A172 (cell line): ENCODE measurements at places on chromosomes 6 and 20.

DNA sequence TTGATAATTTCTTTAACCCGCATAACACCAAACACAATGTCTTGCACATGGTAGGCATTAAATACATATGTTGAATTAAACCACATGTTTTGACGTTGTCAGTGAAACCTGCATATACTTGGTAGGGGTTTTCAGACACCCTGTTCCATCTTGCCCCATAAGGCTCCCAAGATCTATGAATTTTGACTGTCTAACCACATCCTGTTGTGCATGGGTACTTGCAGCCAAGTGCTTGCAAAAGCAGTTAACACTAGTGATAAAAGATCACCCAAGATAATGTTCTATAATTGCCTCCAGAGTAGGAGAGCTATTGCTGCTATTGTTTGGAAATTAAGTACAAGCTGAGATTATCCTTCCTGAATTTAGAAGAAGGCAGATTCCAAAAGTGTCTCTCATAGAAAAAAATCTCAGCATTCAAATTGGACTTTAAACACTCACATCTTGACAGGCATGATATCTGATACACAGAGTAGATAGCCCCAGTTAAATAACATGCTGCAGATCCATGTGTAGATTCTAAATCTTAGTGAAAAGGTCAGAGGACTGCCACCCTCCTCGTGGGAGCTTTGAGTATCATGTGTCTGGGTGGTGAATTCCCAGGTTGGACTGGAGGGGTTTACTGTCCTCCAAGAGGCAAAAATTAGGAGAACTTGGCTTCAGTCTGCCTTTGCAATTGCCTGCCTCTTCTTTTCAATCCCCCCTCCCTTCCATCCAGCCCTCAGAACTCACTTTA lies 25.8 kb upstream of the CCN6 start:
- peak; percentile 33 for DNase-seq

GRCh38 chr6:39342692-39343395 lies 20.3 kb upstream of the KCNK16 start:
- DNase-seq: no peak

DNA sequence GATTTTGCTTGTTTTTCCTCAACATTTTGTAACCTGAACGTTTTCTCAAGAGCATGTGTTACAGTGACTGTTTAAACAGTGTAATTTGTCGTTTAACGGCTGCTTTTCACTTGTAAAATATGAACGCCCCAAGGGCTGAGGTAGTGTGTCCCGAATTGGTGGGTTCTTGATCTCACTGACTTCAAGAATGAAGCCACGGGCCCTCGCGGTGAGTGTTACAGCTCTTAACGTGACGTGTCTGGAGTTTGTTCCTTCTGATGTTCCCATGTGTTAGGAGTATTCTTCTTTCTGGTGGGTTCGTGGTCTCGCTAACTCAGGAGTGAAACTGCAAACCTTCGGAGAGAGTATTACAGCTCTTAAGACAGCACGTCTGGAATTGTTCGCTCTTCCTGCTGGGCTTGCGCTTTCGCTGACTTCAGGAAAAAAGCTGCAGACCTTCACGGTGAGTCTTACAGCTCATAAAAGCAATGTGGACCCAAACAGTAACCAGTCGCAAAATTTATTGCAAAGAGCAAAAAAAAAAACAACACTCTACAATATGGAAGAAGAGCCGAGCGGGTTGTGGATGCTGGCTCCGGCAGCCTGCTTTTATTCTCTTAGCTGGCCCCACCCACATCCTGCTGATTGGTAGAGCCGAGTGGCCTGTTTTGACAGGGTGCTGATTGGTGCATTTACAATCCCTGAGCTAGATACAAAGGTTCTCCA lies 25.1 kb upstream of the TRIM27 start:
- DNase-seq: no peak

- peak; percentile 38 for DNase-seq
These were observed 159.9 kb upstream of the TOP1 start for GRCh38 chr20:40868551-40869217.

DNA sequence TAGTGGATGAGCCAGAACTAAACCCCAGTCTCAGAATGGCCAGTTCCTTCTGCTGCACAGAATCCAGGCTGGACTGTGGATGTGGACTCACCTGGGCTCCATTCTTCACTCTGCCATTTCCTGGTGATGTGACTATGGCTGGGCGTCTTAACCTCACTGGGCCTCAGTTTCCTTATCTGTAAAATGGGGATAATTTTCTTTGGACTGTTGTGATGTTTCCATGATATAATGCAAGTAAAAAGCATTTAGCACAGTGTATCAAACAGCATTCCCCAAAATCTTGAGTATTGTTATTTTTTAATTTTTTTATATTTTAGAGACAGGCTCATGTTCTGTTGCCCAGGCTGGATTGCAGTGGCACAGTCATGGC lies 5.9 kb upstream of the IP6K3 start:
- DNase-seq: no peak

DNA sequence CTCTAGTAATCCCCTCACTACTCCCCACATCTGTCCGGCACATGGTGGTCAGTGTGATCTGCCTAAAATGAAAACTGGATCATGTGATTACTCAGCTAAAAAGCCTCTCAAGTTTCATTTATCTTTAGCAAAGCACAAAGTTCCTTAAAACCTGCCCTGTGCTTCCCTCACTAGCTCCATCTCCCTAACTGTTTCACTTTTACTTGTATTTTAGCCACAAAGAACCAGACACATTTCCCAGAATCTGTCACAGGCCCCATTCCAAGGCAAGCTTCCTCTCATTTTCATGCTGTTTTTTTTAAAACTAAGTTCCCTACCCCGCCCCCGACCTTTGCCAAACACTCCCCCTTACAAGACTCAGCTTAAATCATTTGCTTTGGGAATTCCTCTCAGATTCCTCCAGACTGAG lies 8.9 kb upstream of the IGF2R start:
- no peak for DNase-seq

- DNase-seq: no peak
These were observed 35.6 kb upstream of the TGM3 start for GRCh38 chr20:2260250-2260649.

- peak; percentile 23 for DNase-seq
These were observed 1.2 kb downstream of the NANP start for GRCh38 chr20:25622450-25623224.

DNA sequence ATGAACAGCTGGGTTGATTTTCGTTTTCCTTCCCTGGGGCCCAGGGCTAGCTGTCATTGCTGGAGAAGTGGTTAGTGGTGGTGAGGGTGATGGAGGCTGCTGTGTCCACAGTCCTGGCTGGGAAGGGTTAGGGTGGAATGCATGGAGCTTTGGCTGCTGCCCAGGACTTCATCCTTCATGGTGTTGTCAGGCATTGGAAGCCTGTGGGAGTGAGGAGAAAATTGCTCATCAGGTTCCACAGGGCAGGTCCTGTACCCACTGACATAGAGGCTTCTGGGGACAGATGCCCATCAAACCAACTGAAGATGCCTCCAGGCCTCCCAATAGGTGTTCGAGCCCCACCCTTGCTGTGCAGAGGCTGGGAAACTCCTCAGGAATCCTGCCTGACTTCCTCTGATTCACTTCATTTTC lies 262.4 kb upstream of the SUPT3H start:
- DNase-seq: no peak

DNA sequence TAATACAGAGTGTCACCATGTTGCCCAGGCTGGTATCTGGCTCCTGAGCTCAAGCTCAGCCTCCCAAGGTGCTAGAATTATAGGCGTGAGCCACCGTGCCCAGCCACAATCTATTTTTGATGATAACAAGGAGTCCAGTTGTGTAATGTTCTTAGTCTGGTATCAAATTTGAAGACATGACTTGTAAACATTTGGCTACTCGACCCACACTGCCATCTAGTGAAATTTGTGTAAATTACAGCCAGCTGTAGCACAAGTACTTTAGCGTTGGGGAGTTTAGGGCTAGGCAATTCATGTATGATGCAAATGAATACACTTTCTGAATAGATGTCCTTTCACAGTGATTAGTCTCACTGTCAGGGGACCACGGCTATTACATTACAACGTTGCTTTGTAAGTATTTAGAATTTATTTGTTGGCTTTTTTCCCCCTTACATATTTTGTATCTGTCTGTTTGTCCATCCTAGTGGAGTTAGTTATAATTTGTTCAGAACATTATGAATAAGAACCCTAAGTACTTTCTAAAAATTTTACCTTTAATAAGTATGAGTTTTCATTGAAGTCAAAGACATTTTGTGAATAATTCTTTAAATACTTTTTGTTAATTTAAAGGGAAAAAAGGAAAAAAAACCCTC lies 139.7 kb downstream of the PRDM13 start:
- peak; percentile 65 for DNase-seq

DNA sequence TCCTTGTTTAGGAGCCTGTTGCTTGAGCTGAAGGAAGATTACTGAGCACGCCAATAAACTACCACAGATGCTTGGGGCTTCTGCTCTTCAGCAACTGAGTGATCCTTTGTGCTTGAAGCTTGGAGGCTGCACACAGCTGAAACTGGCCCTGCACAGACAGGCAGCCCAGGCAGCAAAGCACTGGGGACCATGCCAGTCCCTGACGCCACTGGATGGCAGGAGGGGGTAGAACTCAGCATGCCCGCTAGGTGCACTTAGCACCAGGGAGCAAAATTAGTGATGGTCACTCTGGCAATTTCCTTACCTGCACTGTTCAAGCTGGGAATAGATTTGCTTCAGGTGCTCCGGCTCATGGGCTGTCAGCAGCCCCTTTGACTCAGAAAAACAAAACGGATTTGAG lies 91.5 kb downstream of the FAM50B start:
- no peak for DNase-seq

DNA sequence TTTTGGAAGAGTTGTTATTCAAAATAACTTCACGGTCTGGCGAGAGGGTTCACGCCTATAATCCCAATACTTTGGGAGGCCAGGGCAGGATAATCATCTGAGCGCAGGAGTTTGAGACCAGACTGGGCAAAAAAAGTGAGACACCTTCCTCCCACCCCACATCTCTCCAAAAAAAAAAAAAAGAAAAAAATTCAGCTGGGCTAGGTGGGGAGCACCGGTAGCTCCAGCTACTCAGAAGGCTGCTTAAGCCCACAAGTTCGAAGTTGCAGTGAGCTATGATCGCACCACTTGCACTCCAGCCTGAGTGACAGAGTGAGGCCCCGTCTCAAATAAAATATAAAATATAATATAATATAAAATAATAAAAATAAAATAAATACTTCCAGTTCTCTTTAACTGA lies 10.4 kb downstream of the OR2B2 start:
- DNase-seq: peak; percentile 8

GRCh38 chr6:87660226-87660911 lies 41.7 kb downstream of the AKIRIN2 start:
- peak; percentile 35 for DNase-seq

- no peak for DNase-seq
These were observed 195.8 kb upstream of the FUT9 start for GRCh38 chr6:95819939-95820338.

- DNase-seq: no peak
These were observed 653.7 kb downstream of the TFAP2A start for GRCh38 chr6:9761220-9761619.

DNA sequence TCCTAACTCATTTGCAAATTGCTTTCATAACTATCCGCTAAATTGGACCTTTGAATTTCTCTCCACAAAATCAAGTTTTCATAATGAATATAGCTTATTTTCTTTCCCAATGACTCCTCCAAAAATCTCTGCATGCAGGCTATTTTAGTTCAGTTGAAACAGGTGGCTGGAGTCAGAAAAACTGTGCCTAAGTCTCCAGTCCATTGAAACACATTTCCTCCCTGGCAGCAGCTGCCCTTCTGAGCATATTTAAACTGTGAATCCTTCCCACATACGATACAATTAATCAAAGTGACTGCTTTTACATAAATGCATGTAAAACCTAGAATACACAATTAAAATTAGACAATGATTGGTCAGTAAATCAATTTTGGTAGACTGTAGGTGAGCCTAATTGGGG lies 344.6 kb upstream of the MARCKS start:
- DNase-seq: no peak

- peak; percentile 56 for DNase-seq
These were observed 27.6 kb downstream of the ZNF311 start for GRCh38 chr6:28977341-28978132.

GRCh38 chr6:23403460-23403859 lies 722.6 kb upstream of the NRSN1 start:
- no peak for DNase-seq

DNA sequence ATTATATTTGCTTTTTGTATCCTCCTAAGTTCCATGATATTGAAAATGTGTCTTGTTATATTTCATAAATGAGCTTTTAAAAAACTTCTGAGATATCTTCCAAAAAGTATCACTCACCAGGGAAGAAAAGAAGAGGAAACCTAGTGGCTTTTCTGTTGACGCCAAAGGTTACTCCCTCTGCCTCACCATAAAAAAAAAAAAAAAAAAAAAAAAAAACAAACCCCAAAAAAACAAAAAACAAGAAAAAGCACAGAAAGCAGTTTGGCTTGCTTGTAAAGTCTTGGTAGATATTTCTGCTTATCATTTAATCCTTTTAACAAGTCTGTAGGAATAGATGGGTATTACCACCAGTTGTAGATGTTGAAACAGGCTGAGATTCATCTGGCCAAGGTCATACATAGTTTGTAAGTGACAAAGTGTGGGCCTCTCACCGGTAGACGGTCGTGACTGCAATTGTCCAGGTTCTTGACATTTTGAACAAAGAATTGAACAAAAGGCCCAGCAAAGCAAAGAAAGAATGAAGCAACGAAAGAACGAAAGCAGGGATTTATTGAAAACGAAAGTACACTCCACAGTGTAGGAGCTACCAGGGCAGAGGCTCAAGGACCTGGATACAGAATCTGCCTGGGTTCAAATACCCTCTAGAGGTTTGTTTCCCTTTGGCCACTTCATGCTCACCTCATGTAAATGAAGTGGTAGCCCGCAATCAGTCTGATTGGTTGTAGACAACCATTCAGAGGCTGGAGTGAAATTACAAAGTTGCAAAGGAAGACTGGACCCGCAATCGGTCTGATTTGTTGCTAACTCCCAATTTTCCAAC lies 11.6 kb upstream of the ELOVL5 start:
- DNase-seq: peak; percentile 28

DNA sequence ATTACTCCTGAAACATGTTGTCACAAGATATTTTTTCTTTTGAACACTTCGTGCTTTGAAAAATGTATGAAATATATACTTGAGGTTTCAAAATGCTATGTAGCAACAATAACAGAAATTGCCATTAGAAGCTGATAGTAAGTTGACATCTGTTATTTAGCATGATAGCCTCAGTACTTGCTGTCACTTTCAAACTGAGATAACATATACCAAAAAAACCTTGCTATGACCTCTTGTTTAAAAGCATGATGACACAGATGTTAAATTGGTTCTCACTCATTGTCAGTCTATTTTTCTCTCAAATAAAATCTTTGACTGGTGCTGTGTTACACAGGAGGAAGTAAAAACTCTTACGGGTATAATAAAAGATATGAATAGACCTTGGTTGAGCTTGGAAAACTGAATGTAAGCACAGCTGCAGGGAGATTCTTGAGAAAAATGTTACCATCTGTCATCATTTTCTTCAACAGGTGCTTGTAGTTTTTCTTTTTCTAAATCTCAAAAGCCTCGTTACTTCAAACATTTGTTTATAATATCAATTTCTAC lies 18.6 kb downstream of the MOXD1 start:
- no peak for DNase-seq

GRCh38 chr6:31356216-31356945 lies 598 bp downstream of the HLA-B start:
- peak; percentile 12 for DNase-seq
